ENCODE measurements at places on chromosomes 7 and 10. TPM values are rescaled to one million over a fixed set of nuclear protein-coding genes. Genes with fewer than 3 reads are reported as not detected.

- peak; percentile 82 for DNase-seq
- no peaks in the 10 kb centered on the region for H3K27me3 ChIP-seq
- no peaks in the 10 kb centered on the region for H3K36me3 ChIP-seq
- no peak overlapping the region for H3K4me3 ChIP-seq
- peaks cover 12% of the 10 kb centered on the region for H3K4me1 ChIP-seq
- peak overlapping the region; percentile 43 for H3K27ac ChIP-seq
Observed at GRCh38 chr10:31977440-31978155, 49.0 kb upstream of the ARHGAP12 start.

- H3K4me1 ChIP-seq = peaks cover 31% of the 10 kb centered on the region
- no peaks in the 10 kb centered on the region for H3K27me3 ChIP-seq
- H3K36me3 ChIP-seq = no peaks in the 10 kb centered on the region
Observed at GRCh38 chr10:62735464-62736167, 68.9 kb upstream of the ADO start.

DNA sequence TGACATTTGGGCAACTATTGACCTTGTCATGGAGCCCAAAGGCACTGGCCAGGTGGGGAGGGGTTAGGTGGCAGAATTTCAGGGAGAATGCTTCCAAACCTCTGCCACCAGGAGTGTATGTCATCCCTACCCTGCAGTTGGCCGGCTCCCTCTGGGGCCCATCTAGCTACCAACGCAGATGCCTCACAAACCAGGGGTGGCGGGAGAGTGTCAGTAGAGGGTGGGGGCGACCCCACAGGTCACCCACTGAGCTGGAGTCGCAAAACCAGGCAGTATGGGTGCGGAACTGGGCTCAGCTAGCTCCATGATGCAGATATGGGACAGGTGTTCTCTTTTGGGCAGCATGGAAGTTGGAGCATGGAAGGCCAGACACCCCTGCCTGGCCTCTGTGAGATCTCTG is 51.4 kb downstream of the FAM241B start:
- peaks cover 77% of the 10 kb centered on the region for H3K27me3 ChIP-seq
- DNase-seq = no peak
- no peak overlapping the region for H3K4me3 ChIP-seq
- no peak overlapping the region for H3K27ac ChIP-seq
- no peaks in the 10 kb centered on the region for H3K4me1 ChIP-seq

WNT16 gene
- 0.22 TPM for total RNA-seq

CTTNBP2 gene
- total RNA-seq = not detected

COL13A1 gene
- 17.3 TPM for total RNA-seq

- peak; percentile 63 for DNase-seq
- H3K4me3 ChIP-seq = peak overlapping the region; percentile 36
Observed at GRCh38 chr10:122021379-122021778, 32.4 kb downstream of the TACC2 start.

ADCYAP1R1 gene
- not detected for total RNA-seq

DNA sequence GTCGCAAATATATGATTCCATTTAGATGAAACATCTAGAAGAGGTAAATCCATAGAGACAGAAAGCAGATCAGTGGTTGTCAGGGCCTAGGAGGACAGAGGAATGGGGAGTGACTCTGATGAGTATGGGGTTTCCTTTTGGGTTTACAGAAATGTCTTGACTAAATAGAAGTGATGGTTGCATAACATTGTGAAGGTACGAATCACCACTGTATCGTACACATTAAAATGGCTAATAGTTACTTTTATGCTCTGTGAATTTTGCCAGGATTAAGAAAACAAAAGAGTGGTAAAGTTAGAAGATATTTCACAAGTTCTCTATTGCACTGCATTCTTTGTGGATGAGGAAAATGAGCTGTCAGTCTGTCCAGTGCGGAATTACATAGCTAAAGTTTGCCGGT is 407.4 kb downstream of the KCNMA1 start:
- H3K4me1 ChIP-seq = peaks cover 24% of the 10 kb centered on the region
- no peaks in the 10 kb centered on the region for H3K27me3 ChIP-seq
- no peak overlapping the region for H3K4me3 ChIP-seq
- peak overlapping the region; percentile 67 for H3K27ac ChIP-seq
- H3K36me3 ChIP-seq = no peaks in the 10 kb centered on the region

DNA sequence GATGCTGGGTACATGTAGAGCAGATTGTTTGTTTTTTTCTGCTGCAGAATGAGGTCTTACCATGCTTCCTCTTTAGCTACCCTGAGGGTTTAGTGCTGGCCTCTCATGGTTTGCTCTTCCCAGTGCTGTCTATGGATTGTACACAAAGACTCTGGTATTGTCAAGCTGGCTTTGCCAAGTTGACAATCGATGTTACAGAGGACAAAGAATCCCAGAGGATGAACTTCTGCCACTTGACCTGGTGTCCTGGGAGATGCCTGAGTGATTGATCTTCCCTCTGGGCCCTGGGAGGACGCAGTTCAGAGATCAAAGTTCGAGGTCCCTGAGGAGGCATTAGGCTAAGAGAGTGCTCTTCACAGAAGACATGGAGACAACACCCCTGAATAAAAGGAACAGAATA is 865.4 kb downstream of the CCSER2 start:
- H3K4me3 ChIP-seq = no peak overlapping the region
- no peaks in the 10 kb centered on the region for H3K27me3 ChIP-seq
- no peak for DNase-seq
- no peaks in the 10 kb centered on the region for H3K4me1 ChIP-seq

GRCh38 chr10:31187607-31188210 is 131.3 kb upstream of the ZEB1 start:
- no peak overlapping the region for H3K4me3 ChIP-seq
- no peaks in the 10 kb centered on the region for H3K36me3 ChIP-seq
- no peak overlapping the region for H3K27ac ChIP-seq
- DNase-seq = no peak
